Fibroblast of upper back skin (primary cell): ENCODE measurements at places on chromosomes 6 and 20.
A peak's percentile ranks its signal among the peaks of the same experiment; 100 is the strongest.

- DNase-seq: no peak
Measured at GRCh38 chr20:63406011-63406410, 44.9 kb upstream of the CHRNA4 start.

DNA sequence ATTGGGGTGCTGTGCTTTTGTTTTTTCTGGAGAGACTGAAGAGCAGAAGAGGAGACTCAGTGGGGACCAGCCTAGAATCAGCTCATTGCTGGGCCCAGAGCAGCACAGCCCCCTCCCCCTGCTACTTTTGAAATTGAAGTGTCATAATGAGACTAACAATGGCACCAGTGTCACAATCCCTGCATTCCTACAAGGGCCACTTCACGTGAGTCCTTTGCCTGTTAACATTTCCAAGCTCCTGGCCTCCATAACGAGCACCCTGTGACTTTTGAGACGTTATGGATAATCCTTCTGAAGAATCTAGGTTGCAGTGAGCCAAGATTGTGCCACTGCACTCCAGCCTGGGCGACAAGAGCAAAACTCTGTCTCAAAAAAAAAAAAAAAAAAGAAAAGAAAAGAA is 41.7 kb downstream of the CNBD2 start:
- DNase-seq: no peak

GRCh38 chr6:17116117-17116440 is 14.2 kb downstream of the STMND1 start:
- no peak for DNase-seq

GRCh38 chr6:44696686-44697085 is 309.2 kb downstream of the CDC5L start:
- DNase-seq: peak; percentile 59

DNA sequence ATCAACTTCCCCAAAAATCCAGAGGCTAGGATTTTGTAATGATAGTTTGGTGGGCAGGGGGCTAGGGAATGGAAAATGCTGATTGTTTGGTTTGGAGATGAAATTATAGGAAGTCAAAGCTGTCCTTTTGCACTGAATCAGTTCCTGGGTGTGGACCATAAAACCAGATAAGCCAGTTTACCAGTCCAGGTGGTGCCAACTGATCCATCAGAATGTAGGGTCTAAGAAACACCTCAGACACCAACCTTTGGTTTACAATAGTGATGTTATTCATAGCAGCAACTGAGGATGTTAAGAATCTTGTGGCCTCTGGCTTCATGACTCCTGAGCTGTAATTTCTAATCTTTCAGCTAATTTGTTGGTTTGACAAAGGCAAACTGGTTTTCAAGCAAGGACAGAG is 496.6 kb upstream of the EPHA7 start:
- DNase-seq: no peak

DNA sequence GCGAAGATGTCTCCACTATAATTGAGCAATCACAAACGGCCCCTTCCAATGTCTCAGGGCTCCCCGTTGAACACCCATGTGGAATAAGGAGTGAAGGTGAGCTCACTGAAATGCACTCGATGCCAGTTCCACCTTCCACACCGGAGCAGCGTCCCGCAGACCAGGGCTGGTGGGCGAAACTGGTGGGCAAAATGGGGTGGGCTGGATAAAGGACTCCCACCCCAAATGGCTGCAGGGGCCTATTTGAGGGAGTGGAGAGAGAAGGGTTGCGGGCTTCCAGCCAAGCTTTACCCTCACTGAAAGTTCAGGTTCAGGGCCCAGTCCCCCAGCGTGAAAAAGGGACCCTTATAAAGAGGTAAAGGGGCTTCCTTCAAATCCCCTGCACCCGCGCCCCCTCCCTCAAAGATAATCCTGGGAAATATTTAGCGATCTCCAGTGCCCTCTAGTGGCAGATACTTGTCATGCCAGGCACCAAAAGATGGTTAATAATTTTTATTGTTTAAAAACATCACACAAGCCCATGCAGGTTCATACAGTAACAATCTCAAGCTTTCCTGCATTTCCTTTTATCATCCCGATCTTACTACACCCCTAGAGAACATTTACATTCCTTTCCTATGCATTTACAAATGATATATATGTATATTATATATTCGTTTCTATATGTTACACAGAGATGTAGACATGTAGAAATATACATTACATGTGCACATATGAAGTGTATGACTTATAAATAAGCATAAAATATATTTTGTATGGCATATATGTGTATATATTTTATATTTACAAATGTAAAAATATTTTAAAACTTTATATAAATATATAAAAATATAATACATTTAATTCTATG is 58.2 kb upstream of the NKX2-2 start:
- no peak for DNase-seq

- DNase-seq: no peak
Measured at GRCh38 chr6:107400616-107401147, 58.7 kb downstream of the PDSS2 start.

DNA sequence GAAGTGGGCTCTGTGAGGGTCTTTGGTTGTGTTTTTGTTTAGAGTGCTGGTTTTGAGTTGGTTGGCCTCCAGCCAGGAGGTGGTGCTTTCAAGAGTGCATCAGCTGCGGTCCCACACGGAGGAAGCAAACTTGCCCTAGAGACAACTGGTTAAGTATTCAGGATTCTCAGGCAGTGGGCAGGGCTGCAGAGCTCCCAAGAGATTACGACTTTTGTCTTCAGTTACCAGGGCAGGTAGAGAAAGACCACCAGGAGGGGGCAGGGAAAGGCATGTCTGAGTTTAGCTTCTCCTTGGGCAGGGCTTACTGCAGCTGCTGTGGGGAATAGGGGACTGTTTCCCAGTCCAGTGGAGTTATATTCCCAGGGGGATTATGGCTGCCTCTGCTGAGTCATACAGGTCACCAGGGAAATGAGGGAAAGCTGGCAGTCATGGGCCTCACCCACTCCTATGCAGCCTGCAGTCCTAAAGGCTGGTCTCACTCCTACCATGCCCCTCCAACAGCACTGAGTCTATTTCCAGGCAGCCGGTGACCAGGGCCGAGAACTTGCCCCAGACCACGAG is 64.3 kb downstream of the TTI1 start:
- no peak for DNase-seq

DNA sequence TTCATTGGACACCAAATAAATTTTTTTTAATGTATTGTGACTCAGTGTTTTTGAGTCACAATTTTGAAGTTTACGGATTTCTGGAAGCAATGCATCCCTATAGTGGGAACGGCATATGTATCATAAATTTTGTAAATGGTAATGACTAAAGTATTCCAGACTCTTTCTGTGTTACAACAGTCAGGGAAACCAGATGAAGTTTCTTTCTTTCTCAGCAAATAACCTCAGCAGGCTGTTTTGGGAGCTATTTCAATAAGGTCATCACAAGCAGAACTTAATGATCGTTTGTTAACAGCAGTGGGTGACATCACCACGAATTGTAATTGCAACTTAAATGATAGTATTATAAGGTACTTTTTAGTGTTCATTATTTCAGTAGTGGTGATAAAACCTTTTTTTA is 52.0 kb downstream of the HIVEP1 start:
- peak; percentile 77 for DNase-seq

DNA sequence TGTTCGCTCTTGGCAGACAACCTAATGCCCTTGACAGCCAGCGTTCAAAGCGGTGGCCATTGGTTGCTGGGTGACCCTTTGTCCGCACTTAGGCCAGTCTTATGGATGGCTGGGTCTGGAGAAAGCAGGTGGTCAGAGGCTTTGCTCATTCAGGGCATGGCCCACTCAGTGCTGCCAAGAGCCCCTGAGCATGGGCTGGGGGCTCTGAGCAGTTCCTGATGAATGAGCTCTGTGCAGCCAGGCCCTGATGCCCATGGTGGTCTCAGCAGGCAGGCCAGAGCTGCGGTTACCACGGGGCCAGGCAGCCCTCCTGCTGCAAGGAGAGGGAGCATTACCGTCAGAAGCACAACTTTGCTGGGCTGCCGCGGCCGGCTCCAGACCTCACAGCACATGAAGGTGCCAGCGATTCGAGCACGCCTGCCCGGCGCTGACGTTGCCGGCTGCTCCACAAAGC is 36.3 kb downstream of the CDH4 start:
- DNase-seq: no peak

DNA sequence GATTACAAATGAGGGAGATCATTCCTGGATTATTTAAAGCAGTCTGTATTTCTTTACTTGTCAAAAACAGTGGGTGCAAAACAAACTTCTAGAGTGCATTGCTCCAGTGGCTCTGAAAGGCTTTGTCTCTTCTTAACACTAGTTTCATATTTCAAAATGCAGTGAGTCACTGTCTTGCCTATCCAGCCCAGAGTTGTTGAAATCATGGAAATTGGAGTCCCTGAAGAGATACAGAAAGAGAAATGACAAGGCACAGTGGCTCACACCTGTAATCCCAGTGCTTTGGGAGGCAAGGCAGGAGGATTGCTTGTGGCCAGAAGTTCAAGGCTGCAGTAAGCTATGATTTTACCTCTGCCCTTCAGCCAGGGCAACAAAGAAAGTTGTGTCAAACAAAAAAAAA is 11.3 kb downstream of the SLC2A12 start:
- peak; percentile 45 for DNase-seq

DNA sequence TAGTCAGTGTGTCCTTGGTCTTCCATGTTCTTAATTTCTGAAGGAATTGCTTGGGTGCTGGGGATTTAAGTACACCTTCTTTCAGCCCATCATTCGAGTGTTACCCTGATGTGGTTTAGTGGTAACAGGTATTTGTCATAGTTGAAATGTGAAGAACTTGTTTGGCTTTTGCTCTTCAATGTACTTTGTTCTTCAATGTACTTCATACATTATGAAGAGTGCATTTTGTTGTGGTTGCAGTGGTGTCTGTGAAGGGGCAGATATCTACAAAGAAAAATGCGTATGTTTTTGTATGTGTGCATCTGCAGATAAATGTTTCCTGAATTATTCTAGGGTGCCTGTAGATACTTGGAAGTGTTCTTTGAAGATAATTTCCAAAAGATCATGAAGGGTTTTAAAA is 111.2 kb upstream of the SUPT3H start:
- no peak for DNase-seq

DNA sequence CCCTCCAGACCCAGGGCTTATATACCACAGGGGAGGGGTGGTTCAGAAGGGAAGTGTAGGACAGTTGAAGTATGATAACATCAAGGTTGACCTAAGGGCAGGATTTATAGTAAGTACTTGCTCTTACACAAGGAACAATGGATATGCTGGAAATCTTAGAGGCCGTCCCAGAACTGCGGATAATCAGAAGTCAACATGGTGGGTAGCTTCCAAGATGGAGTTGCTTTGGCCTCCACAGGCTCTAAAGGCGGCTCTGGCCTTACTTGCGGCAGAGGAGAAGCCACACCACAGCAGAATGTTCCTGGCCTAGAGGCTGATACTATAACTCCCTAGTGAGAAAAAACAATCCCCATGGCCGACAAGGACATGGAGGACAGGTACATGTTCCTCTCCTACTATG is 344.7 kb downstream of the CDC5L start:
- DNase-seq: no peak

DNA sequence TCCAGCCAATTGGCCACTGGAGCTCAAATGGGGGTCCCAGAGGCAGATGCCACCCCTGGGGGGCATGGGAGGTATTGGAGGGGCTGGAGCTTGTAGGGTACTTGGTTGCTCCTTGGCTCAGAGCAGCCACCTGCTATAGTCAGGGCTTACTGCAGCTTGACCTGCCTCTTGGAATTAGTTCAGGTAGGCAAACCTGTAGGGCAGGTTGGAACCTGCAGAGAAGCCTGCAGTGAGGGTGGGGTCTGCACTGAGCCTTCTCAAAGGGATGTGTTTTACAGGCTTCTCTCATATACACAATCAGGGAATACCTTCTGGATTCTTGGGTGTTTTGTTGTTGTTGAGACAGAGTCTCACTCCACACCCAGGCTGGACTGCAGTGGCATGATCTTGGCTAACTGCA is 94.2 kb upstream of the MYL9 start:
- DNase-seq: no peak

DNA sequence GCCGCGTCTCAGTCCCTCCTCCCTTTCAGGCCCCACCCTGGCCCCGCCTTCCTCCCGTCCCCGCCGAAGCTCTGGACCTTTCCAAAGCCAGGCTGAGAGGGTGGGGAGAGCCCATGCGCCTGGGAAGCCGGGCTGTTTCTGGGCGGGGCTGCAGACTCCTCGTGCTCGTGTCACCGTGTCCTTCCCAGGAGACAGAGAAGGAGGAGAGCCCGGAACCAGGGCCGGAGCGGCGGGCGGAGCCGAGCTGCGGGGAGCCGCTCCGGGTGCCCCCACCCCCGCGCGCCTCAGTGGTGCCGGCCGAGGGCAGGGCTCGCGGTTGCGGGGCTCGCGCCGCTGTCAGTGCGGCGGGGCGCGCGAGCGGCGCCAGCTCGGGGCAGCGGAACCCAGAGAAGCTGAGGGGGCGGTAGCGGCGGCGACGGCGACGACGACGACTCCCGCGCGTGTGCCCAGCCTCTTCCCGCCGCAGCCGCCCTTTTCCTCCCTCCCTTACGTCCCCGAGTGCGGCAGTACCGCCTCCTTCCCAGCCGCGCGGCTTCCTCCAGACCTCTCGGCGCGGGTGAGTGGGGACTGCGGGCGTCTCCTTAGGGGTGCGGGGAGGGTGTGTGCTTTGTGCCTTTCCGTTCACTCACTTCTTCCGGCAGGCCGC is at the start of gene RALY:
TSS of gene RALY (plus strand) at position 336 of the 646 bp plus-strand sequence. CDS start 78,164 bp downstream, outside the sequence.
- no peak for DNase-seq

DNA sequence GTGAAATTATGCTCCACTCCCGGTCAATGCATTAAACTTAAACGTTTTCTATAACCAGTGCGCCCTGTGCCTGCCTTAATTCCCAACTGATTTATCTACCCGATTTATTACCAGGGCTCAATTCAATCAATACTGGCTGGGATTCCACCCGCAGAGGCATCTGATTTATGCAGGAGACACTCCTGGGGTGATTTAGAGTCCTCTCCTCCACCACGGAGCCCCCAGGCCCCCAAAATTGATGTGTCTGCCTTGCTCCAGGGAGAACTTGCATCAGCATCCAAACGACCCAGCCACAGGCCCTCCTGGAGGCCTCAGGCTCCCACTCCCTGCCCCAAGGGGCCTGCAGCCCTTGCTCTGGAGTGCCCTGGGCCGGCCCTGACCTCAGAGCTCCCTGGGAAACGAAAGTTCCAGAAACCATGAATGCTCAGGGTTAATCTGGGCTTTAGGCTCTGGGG is 29.5 kb downstream of the ANKRD60 start:
- DNase-seq: no peak

- DNase-seq: no peak
Measured at GRCh38 chr6:42106112-42107023, 36.1 kb downstream of the C6orf132 start.

DNA sequence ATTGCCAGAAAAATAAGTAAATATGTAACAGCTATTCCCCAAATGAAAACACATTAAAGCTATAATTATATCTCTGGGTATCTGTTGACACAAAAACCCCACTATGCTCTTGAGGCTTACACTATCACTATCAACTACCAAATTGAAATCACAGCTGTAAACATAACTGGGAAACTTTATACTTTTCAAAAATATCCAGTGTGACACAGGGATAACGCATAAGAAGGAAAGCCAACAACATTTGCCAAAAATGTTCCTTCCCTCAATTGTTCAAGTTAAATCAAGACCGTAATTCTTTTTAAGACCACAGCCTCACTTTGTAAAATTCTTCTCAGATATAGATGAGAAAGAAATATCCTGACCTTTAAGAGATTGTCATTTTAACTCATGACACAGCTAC is 3.1 kb downstream of the ZHX3 start:
- DNase-seq: no peak

- DNase-seq: no peak
Measured at GRCh38 chr20:942611-943010, 26.5 kb upstream of the ANGPT4 start.
